Fibroblast of skin of right biceps (primary cell): ENCODE measurements at places on chromosomes 11 and 22.
A peak's percentile ranks its signal among the peaks of the same experiment; 100 is the strongest.

DNA sequence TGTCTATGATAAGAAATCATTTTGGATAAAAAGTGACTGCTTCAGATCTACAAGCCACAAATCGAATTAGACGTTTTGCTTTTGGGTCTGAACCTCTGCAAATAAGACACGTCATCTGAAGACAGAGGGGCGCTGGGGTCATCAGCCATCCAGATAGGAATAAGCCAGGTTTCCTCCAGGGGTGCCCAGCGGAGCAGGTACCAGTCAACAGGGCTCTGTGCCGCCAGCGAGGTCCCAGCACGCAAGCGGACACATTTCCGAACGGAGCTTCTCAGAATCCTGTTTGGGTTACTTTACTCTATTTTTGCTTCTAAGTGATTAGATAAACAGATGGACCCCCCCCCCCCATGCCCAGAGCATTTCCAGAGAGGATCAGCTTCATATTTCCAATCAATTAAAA is 873.8 kb downstream of the BRD1 start:
- DNase-seq = no peak

GRCh38 chr22:19801340-19802000 is 40.9 kb downstream of the TBX1 start:
- no peak for DNase-seq

GRCh38 chr11:1303126-1303821 is 6.2 kb downstream of the TOLLIP start:
- DNase-seq = no peak

DNA sequence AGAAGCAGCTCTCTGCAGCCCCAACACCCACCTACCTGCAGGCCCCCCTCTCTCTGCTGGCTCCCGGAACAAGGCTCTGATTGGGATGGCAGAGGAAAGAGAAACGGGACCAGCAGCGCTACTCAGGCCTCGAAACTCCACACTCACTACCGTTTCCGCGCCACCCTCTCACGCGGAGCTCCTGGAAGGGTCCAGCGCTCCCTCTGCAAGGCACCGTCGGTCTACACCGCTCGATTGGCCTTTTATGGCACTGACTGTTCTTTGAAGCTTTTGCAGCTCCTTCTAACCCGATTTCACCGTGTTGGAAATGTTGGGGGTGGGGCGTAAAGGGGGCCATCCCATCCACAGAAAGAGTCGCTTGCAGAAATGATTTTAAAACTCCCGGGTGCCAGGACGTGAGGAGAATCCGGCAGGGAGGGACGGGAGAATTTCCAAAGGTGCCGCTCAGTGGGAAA is 323 bp upstream of the PANX1 start:
- DNase-seq = no peak

DNA sequence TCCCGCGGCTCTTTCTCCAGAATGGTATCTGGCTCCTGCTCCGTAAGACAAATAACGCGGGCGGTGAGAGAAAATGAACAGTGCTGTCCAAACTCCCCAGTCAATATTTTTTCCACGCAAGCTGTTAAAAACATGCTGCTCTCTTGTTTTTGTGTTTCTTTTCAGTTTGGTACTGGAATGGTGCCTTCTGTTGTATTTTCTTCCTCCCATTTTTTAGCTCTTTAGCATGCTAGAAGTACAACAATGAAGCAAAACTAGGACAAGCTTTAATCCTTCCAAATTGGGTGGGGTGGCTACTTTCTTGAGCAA is 599 bp upstream of the PPP2R1B start:
- DNase-seq = no peak

GRCh38 chr22:37419969-37420685 is 7.2 kb downstream of the ELFN2 start:
- no peak for DNase-seq

- DNase-seq = peak; percentile 6
Measured at GRCh38 chr11:4539603-4540219, 5.3 kb upstream of the OR52M1 start.

GRCh38 chr11:120563703-120564572 is 52.4 kb downstream of the GRIK4 start:
- DNase-seq = peak; percentile 16

GRCh38 chr11:119051440-119052162 is 5.4 kb downstream of the HYOU1 start:
- DNase-seq = no peak

GRCh38 chr11:59380263-59381059 is 21.8 kb downstream of the OR5AN1 start:
- DNase-seq = no peak

- peak; percentile 80 for DNase-seq
Measured at GRCh38 chr11:14073849-14074476, 111.4 kb downstream of the SPON1 start.

- DNase-seq = no peak
Measured at GRCh38 chr11:62410972-62411371, 7.9 kb upstream of the SCGB1A1 start.

DNA sequence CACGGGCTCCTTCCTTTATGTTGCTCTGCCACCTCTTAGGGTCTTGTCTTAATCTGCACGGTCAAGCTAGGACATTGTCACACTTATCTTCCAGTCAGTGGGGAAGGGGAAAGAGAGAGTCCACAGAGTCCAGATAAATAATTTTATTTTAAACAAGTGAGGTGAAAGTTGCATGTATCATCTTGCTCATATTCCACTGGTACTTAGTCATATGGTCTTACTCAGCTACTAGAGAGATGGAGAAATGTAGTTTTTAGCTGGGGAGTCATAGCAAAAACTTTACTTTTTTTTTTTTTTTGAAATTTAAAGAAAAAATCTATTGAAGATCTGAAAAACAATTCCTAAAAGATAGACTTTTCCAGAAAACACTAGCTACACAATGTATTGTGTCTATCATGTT is 29.0 kb downstream of the PDE3B start:
- peak; percentile 26 for DNase-seq

- DNase-seq = no peak
Measured at GRCh38 chr11:10857459-10857708, 469 bp downstream of the ZBED5 start.

- DNase-seq = peak; percentile 29
Measured at GRCh38 chr11:22244986-22245592, 52.2 kb downstream of the ANO5 start.

DNA sequence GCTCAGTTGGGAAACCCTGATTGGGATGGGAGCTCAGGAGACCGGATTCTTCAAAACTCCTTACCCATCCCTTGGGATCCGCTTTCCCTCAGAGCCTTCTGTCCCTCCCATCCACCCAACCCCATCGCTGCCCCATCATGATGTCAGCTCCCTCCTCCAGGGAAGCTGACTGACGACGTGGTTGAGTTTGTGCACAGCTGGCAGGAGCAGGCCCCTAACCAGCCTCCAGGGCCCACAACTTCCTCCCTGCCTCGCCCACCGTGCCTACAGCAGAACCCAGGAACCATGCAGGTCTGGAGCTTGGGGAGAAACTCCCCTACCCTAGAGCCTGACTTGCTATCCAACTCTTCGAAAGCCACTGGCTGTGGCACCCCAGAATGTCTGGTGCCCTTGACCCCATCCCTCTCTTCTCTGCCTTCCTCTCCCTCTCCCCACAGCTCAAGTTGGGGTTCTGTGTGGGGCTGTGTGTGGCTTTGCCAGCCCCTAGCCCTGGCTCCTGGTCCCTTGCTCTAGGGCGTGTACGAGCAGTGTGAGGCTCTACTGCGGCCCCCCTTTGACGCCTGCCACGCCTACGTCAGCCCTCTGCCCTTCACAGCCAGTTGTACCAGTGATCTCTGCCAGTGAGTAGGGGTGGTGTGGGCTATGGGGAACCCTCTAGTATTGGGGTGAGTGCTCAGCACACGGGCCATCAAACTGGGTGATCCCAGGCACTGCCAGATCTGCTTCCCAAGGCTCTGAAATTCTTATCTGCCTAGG is 11.1 kb downstream of the OTOG start:
- no peak for DNase-seq

DNA sequence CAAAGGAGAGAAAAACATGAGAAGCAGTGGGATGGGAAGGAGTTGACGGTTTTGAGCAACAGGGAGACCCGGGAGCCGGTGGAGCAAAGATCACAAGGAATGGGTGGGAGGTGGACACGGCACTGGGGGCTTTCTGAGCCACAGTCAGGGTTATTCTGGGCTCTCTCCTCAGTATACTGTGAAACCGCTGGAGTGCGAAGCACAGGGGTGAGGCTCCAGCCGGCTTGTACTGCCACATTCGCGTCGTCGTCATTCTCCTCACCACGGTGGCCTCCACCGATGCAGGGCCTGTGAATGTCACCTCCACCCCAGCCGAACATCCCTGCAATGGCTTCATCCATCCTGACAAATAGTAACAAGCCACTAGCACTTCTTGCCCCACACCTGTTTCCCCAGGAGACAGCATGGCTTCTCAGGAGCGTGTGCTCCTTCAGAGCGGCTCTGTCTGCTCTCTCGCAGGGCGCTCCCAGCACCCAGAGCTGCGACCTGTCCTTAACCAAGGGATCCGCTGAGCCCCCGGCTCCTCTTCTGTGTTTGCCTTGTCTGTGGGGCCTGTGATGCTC is 1165.3 kb downstream of the TBC1D22A start:
- DNase-seq = no peak

DNA sequence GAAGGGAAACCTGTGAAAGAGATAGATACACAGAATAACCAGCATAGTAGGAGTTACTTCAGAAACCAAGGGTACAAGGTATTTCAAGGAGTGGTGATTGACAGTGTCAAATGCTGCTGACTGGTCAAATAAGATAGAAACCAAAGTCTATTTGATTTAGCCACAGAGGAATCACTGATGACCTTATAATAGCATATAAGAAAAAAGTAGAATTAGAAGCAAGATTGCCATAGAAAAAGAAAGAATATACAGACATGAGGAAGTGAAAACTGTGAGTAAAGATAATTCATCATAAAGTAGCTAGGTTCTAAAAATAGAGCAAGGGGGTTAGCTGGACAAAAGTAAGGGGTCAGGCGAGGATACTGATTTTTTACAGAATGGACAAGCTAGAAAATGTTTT is 14.2 kb downstream of the ZBTB44 start:
- no peak for DNase-seq

DNA sequence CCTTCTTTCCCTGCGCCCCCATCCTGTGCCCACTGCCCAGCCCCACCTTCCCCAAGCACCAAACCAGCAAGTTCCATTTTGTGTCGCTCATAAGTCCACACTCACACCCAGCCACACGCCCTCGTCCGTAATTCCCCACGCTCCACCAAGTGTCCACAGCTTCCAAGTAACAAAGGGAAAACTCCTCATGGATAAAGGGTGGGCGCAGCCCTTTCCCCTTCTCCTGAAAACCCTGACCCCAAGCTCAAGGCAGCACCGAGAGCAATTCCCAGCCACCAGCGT is 458 bp downstream of the FXYD6 start:
- no peak for DNase-seq

GRCh38 chr11:64624883-64625481 is 34.0 kb downstream of the SLC22A12 start:
- no peak for DNase-seq

DNA sequence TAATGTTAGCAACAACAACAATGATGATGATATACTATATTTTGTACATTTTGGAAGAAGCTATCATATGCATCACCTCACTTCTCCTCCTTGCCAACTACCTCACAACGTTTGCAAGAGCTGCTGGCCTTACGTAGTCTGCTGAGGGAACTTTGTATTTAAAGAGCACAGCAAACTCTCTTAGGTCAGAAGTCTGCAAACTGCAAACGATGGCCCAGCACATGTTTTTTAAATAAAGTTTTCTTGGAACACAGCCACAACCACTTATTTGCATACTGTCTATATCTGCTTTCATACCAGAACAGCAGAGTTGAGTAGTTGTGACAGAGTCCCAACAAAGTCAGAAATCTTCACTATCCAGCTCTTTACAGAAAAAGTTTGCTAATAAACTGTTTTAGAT is 261.7 kb downstream of the TENM4 start:
- DNase-seq = peak; percentile 27

- DNase-seq = no peak
Measured at GRCh38 chr11:110428956-110429730, 605 bp upstream of the FDX1 start.

DNA sequence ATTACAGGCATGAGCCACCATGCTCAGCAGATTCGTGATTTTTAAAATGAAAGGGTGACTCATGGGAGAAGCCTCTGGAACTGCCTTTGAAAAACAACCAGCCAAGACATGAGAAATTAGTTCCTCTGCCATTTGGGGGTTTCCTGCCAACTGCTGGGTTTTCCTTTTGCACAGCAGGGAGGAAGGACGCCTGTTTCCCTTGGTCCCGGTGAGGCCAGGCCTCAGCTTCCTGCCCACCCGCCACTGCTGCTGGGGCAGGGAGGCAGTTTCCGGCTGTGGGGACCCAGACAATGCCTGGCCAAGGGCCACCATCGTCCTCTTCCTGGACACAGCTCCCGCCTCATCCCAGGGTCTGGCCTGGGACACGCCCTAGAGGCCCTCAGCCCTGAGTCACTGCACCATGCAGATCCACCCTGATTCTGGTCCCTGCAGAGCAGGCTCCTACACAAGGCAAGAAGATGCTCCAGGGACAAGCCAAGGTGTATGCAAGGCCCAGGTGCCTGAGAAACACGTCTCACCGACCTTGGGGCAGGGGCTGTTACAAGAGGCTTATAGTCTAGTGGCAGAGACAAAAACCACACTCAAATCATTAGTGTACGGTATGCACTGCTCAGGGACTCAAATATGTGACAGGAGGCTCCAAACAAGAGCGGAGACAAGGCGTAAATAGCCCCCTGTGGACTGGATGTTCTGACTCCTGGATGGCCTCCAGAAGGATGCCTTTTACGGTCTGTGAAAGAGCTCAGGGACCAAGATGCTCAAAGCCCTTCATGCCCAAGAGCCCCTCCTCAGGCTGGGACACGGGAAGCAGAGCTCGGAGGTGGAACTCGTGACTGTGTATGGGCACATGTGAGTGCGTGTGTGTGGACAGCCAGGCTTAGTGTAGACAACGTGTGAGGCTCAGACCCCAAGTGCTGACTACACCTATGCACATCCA is 10.0 kb downstream of the PPM1F start:
- peak; percentile 89 for DNase-seq

GRCh38 chr11:33723238-33723881 is 12.9 kb downstream of the CD59 start:
- peak; percentile 99 for DNase-seq

- DNase-seq = no peak
Measured at GRCh38 chr22:24436553-24436952, 9.2 kb downstream of the ADORA2A start.

DNA sequence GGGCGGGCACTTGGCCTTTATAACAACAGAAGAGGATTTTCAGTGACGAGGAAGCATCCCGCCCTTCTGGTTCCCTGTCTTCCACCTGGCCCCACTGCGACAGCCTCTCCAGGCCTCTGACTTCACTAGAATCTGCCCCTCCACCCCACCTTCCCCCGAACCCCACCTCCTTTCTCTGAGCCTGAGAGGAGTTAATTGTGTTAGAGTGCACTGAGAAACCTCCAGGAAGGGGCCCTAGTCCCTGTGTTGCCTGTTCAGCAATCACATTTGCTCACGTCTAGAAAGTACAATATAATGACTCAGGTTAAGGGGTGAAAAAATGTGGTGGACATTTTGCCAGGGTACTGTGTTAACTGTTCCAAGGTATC is 38.8 kb downstream of the PTPRJ start:
- DNase-seq = no peak

- no peak for DNase-seq
Measured at GRCh38 chr11:111303461-111303860, 5.1 kb downstream of the POU2AF3 start.

- no peak for DNase-seq
Measured at GRCh38 chr22:44407987-44408828, 89.8 kb downstream of the RTL6 start.
